ENCODE measurements at places on chromosomes 2 and 18. TPM values are rescaled to one million over a fixed set of nuclear protein-coding genes. Genes with fewer than 3 reads are reported as not detected.

GRCh38 chr2:134253804-134254203 is at the start of gene MGAT5:
Gene MGAT5, plus strand, starts transcription at chr2:134254072. Its CDS starts 332 bp downstream, at chr2:134254404.
- no peak for DNase-seq

TEX44 gene
- total RNA-seq: not detected

DNA sequence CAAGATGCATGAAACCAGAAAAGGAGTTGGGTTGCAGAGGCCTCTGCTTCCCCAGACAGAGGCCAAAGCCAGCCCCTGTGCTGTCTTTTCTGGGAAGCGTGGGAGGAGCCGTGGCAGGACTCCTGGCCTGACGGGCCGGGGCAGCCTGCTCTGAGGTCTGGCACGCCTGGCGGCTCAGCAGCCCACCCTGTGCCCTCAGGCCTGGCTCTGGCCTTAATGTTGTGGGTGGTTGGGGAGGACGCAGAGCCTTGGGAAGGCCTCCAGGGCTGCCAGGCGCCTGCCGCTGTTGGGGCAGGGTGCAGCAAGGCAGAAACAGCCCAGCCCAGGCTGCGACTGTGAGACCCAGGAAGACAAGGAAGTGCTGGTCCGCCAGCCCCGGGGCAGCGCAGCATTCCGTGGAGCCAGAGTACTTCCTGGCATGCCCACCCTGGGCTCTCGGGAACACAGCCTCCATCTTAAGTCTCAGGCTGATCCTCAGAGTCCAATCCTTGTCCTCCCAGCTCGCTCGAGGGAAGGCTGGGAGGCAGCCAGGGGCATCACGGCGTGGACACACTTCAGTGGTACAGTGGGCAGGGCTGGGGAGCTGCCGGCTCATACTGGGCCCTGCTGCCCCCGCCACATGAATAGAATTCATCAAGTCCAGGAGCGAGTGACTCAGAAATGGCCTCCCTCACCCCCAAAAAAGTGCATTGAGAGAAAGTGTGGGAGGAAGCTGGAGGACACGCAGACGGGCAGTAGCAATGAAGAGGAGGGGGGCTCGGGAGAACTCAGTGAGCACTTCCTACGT is 72.6 kb downstream of the EMX1 start:
- no peak for DNase-seq

ATP6V1C2 gene
- 0.09 TPM for total RNA-seq

DNA sequence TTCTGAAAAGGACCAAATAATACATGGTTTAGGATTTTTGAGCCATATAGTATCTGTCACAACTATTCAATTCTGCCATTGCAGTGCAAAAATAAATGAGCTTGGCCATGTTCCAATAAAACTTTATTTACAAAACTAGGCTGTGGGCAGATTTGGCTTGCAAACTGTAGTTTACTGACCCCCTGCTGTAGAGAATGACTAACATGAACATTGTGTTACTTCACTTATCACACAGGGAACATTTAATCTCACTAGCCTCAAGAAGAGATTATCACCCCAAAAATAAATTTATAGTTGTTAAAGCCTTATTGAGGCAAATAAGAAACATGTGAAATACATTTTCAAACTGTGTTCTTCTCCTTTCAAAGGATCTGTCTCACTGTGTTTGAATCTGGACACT is 766.2 kb downstream of the MBD2 start:
- DNase-seq: no peak

- DNase-seq: no peak
Observed at GRCh38 chr2:18518116-18519111, 42.0 kb downstream of the RDH14 start.

RNF152 gene
- total RNA-seq: 28.6 TPM

MATN3 gene
- 2.1 TPM for total RNA-seq

DNA sequence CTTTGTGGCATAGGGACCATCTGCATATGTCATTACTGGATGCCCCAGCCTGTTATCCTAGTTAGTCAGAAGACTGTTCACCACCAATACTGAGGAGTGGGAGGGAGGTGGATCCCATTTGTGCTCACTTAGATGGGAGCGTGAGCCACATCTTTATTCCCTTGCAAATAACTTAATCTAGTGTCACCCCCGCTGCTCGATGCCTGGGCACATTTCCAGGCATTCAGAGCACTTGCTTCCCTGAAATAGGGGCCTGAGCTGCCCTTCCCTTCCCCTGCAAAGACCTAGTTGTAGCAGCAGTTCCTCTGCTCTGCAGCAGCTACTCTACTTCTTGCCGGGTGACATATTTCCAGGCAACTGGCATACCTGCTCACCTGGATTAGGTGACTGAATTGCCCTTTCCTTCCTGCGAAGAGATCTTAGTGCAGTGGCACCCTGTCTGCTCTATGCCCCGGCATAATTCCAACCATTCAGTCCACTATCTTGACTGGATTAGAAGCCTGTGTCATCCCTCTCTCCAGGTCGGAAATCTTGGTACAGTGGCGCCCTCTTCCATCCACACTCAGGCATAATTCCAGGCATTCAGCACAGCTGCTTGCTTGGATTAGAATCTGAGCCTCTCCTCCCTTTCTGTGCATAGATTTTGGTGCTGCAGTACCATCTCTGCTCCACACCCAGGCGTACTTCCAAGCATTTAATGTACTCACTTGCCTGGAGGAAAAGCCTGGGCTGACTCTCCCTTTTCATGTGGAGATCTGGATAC is 1389.1 kb upstream of the TMEFF2 start:
- no peak for DNase-seq

DNA sequence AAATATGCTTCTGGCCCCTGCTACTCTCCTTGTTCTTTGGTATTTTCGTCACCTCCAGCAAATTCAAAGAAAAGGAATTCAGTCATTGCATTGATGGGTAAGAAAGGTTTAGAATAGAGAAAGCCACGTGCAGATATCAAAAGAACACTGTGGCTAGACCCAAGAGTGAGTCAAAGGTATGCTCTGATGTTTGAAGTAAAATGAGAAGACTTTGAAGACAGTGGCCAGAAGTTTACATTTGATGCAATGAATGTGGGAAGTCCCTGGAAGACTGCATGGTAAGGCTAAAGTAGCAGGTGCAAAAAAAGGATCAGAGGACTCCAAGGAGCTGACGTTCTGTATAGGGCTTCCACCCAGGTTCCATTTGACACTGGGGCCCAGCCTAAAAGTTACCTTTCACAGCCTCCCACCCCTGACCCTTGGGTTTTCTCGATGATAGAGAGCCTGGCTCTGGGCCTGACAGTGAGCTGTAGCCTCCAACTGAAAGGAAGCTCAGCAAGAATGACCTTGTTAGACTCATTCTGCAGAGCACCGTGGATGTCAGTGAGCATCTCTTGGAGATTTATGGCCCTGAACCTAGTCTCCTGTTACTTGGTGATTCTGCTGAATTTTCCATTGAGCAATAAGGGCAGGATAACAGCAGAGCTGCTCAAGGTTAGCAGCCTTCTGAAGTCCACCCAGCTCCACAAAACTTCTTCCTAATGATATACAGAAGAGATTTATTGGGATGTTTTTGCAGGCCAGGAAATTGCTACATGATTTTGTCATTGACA is 223.7 kb upstream of the RBBP8 start:
- DNase-seq: no peak

DNA sequence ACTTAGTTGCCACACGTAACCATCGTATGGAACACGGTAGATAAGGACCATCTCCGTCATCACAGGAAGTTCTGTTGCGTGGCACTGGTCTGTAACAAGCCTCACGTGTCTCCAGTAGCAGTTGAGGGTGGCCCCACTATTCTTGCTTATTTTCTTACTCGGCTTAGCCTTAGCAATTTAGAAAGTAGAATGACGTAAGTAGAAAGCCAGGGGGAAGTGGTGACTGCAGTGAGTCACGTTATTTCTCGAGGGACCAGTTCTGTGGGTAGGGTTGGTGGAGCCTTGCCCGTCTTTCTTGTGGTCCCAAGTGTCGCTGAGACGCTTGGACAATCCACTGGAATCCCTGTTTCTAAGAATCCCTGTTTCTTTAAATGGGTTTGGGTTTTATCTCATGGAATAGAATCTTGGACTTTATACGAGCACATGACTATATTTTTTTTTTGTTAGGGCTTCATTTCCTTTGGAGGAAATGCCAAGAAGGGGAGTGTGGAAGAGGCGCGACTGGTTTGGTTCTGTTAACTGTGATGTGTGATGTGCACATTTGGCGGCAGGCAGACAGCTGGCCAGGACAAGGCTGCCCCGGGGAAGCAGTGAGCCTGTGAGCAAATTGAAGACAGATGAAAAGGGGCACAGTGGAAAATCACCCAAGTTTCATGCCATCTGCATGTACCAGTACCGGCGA is 96.2 kb downstream of the CABLES1 start:
- no peak for DNase-seq

DNA sequence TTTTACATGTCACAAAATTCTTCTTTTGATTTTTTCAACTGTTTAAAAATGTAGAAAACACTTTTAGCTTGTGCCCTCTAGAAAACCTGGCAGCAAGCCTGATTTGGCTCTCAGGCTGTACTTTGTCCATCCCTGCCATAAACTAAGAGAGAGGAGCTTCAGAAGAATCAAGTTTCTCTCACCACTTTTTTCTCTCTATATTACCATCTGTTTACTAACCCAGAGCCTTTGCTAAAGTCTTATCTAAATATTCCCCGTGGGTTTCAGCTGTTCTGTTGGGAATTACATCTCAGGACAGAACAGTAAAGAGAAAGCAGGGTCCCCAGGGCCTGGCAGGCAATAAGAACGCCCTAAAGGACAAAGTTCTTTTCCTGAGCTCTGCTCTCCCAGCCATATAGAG is 409.1 kb upstream of the CRIM1 start:
- no peak for DNase-seq

GALNT5 gene
- total RNA-seq: 1.3 TPM

KCNG2 gene
- not detected for total RNA-seq

DNA sequence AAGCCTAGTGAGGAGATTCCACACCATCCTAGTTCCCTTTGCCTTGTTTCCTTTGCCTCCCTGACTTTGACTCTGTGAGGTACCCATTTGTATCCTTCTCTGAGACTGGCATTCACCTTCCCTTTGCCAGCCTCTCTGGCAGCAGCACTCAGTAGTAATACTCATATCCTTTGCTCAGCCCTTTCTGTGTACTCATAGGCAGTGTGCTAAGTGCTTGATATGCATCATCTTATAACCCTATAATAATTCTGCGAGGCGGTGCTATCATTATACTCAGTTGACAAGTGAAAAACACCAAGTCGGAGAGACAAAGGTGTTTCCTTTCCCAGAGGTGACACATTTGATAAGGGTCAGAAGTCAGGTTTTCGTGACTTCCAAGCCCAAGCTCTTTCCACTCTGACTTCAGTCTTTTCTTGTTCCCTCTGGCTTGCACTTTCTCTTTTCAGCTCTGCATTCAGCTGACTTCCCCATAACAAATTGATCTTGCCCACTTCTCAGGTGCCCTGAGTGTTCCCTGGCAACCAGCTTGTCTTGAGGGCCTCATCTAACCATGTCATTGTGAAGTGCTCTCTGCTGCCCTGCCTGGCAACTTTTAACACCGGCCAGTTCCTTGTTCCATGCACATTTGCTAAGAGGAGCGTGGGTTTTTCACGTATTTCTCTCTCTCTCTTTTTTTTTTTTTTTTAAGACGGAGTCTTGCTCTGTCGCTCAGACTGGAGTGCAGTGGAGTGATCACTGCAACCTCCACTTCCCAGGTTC is 94.5 kb upstream of the UPP2 start:
- no peak for DNase-seq

ZNF521 gene
- total RNA-seq: 54.1 TPM

GULP1 gene
- 58.5 TPM for total RNA-seq

Measured in mesothelial cell of epicardium (in vitro differentiated cells).